ENCODE measurements at places on chromosomes 11 and 22.

DNA sequence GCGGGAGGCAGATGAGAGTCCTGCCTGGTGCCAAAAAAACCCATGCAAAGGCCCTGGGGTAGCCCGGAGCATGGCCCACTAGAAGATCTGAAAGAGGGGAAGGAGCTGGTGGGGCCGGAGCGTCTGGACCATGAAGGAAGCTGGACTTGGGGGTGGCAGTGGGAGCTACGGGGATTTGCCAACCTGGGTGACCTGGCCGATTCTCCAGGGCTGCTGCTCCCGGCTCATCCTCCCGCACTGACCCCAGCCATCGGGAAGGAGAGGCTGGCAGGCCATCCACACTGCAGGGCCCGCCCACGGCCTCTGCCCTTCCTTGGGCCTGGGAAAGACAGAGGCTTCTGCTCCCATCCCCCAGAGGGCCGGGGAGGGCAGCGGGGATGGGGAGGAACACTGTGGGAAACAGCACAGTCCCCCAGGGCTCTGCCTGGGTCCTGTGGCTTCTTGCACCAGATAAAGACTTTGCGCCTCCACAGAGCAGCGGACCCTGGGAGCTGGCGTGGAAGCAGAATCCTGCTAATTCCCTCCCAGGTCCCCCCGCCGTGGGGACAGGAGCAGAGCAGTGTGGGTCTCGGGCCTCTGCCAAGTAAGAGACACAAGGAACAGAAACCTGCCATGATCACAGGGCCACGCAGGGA, 87.1 kb upstream of the LINC01488 start:
- no peak for DNase-seq

GRCh38 chr11:33608386-33608785, 92.2 kb downstream of the C11orf91 start:
- DNase-seq: no peak

DNA sequence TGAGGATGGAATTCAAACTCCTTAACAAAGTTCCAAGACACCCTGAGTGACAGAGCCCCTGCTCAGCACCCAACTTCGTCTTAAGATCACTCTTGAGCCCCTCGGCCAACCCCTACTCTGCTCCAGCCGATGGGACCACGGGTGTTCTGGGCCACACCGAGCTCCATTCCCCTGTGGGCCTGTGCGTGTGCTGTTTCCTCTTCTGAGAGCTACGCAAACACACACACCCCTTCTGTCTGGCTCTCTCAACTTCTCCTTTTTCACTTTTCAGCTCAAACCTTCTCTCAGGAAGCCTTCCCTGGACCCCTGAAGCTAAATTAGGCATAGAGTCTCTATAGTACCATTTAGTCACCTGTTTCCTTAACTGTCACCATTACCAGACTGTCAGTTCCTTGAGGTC, 37.5 kb upstream of the NNMT start:
- DNase-seq: no peak

DNA sequence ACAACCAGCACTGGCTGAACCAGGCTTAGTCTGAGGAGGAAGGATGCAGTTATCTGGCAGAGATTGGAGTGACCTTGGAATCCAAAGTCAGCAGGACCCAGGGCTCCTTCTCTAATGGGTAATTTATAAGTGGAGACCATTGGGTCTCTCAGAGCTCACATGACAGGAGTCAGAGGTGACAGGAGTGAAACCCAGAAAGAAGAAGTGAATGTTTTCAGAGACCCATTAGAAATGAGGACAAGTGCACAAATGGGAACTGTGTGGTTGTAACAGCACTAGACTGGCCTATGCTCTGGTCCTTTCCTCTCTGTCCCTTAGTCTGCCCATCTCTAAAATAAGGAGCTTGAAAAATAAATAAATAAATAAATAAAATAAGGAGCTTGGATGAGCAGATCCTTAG, 107.4 kb downstream of the SERGEF start:
- no peak for DNase-seq

DNA sequence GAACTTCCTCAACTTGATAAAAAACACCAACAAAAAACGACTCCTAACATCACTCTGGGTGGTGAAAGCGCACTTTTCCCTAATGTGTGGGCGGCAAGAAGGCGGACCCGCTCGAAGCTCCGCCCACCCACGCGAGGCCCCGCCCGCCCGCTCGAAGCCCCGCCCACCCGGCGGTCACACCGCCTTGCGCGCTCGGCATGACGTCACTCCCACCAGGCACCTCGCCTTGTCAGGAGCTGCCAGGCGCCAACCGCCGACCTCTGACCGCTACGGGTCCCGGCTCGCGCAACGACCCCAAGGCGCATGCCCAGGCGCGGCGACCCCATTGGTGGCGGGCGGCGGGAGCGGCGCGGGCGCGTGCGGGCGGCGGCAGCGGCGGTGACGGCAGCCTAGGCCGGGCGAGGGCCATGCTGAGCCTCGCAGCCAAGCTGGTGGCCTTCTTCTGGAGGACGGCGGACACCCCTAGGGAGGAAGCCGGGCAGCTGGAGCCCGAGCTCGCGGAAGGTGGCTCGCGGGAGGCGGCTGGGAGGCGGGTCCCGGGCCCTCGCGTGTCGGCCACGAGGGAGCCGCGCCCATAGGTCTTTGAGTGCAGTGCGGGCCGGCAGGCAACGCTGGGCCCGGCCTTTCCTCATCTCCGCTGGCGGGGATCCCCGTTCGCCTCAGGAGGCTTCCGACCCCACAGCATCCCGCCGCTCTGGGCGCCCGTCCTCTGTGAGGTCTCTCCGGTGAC, at the start of gene MOV10L1:
MOV10L1 (plus strand) TSS at position 325 of the 730 bp plus-strand sequence; CDS start at position 408, 83 bp downstream.
- DNase-seq: no peak

DNA sequence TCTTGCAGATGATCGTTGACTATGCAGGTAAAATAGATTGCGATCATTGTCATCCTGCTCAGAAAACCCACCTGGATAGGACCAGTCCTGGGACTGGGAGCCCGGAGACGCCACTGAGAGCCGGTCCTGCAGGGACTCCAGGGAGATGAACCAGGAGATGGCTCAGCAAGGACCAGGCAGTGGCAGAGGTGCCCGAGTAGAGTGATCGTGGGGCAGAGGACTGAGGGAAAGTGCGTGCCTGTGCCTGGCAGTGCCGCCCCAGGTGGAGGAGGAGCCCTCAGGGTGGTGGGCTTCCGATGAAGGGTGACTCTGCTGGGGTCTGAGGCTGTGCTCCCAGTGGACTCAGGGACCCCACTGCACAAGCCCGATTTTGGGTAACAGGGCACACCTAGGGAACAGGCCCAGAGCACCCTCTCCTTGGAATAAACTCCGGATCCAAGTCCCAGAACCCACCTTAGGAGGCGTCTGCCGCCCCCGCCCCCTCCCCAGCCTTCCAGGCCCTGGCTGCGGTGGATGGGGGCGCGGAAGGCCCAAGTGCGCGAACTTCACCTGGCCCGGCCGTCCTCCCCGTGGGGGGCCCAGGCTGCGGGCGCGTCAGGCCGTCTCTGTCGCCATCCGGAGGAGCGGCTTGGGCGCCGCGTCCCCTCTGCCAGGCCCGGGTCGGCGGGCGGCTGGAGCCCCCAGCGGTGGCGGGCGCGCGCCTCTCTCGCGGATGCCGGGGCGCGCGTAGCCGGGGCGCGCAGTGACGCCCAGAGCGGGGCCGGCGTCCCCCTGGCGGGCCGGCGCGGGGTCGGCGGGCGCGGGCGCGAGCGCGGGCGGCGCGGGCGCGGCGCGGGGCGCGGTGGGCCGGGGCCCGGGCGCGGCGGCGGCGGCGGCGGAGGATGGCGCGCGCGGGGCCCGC, 1338.8 kb downstream of the BRD1 start:
- no peak for DNase-seq

- no peak for DNase-seq
Observed at GRCh38 chr11:69130654-69131053, 25.1 kb upstream of the SMIM38 start.

GRCh38 chr11:2215230-2215560, 43.6 kb upstream of the TH start:
- no peak for DNase-seq

- DNase-seq: peak; percentile 2
Observed at GRCh38 chr11:106077609-106078455, at the start of gene AASDHPPT. Gene AASDHPPT, plus strand, starts transcription at chr11:106077662. Its CDS starts 49 bp downstream, at chr11:106077711.

- no peak for DNase-seq
Observed at GRCh38 chr11:112229746-112230433, 3.7 kb downstream of the PTS start.

DNA sequence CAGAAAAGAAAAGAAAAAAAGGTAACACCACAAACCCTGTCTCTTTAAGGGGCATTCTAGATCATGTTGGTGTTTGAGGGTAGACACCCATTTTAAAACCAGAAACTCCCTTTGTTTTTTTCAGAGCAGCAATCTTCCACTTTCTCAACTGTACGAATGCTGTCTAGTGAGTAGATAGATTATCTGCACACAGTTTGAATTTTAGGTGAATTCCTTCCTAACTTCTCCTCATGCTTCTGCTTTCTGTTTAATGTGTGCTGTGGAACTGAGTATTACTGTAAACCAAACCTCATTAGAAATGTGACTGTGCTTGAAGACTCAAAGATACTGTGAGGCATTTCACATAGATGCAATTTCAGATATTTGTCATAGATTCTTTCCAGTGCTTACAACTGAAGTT, 102.4 kb downstream of the PRMT3 start:
- no peak for DNase-seq

DNA sequence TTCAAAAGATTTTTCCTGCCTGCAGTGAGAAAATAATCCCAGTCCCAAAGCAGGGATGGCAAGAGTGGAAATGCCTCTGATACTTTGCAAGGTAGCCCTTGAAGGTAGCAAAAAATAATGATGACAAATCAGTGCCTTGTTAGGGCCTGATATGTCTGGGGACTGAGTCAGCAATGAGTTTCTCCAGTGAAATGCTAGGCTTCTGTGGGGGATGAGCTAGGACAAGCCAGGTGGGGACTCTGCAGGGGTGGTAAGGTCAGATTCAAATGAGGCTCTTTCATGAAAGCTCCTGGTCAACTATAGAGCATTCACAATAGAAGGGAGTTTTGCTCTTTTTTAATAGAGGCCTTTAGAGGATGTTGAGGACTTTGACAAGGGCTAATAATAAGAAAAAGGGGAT, 77.7 kb downstream of the ME3 start:
- DNase-seq: no peak

GRCh38 chr22:49738566-49738965, 89.1 kb downstream of the BRD1 start:
- DNase-seq: no peak

DNA sequence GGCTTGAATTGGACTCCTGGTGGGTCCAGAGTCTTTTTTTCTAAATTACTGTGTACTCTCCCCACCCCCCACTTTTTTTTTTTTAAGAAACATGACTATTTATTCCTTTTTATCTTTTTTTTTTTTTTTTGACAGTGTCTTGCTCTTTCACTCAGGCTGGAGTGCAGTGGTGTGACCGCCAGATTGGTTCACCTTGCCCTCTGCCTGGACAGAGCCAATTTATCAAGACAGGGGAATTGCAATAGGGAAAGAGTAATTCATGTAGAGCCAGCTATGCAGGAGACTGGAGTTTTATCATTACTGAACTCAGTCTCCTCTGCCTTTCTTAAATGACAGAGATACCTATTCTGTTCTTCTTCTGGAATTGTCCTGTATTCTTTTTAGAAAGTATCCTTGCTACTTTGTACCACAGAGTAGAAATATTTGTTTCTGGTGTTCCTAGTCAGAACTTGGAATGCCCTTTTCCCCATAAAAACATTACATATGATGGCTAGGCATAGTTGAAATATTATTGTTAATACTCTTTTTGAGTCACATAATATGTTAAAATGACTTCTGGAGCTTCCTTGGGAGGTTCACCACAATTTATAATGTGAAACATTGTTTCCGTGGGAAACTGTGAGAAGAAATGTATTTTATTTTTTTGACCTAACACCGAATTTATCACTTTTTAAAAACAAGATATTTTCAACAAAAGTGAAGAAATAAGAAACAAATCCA, 95.6 kb downstream of the UVRAG start:
- no peak for DNase-seq

DNA sequence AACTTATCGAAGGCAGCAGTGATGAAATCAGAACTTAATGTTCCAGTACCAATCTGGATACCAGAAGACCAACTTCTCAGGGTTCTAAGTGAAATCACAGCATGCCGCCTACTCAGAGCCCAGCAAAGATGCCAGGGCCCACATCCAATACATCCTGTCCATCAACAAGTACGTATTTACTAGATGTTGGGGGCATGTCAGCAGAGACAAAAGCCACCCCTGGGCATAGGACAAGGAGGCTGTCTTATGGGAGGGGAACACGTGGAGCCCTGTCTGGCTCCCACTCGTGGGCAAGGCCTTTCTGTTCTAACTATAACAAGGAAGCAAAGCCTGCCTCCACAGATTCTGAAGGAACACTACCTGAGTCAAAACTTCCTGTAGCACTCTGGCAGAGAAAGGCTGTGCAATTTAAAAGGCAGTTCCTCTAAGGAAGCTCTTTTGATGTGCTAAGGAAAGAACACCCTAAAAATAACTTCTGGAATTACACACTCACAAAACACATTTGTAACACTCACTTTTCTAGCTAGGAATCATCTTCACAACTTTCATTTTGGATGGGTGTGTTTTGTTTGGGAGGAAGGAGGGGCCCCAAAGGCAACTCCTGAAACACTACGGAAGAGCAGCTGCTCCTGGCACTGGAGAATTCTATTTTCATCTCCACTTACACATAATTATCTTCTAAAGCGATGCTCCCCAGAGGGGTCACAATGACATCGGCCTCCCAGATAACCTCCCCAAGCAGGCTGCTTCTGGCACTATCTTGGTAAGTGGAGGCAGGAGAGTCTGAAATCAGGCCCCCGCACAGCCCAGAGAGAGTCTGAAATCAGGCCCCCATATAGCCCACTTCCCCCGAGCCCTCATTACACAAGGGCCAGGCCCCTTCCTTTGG, 14.2 kb downstream of the SMCO4 start:
- no peak for DNase-seq

DNA sequence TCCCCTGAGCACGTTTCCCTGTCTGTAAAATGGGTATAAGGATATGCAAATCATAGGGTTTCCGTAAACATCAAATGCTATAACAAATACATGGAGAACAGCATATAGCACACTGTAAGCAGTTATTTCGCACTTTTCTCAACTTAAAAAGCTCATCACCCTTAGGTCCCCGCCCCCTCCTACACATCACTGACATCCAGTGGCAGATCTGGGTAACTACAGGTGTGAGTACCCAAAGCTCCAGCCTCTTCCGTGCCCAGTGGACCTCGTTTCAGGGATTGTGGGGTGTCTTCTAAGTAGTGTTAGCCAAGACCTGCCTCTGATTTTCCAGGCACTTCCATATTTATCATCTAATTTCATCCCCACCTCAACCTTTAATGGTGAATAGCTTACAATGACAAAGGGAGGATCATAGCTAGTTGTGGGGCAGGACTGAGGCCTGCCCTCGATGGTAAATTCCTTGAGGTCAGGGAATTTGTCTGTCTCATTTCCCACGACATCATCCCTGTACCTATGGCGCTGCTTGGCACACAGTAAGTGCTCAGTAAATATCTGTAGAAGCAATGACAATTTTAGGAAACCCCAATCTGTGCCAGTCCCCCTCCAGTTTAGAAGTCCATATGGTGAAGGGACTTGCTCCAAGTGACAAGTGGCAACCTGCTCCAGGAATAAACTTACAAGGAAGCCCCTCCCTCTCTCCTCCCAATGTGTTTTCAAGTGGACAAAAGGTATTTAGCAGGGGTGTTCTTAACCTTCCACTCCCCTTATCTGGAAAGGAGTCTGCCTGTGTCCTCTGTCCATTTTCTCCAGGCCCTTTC, 340.5 kb downstream of the TENM4 start:
- no peak for DNase-seq
